ENCODE measurements at places on chromosomes 2 and 18.

DNA sequence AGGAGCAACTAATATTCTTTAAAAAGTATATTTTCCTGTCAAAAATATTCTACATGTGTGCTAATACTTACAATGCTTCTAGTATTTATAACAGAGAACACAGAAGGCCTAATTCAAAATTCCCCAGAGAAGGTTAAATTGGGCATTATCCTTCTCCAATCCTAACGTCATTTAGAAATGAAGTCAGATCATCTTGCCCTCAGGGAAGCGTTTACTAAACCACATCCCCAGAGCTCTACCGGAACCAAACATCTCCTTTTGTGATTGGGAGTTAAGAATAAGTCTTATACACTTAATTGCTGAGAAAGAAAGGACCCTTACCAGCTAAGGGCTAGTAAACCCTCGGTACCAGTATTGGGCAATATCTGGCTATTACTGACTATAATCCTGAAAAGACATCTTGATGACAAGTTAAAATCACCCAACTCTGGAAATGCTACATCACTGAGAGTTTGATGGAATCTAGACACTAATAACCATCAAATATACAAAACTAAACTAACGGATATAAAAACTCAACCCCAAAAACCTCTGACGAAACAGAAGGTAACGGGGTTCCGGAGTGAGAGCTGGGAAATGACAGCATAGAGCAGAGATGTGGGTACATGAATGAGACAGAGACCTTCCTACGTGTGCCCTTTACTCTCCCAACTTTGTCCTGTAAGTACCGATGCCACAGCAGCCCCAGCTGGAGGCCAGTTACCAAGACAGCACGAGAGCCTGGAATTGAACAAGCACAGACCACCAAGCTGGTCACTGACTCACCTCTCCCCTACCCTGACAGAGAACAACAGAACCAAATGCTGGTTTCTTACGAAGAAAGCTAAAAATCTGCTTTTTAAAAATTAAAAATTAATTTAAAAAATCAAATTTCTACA lies 35.0 kb downstream of the WDSUB1 start:
- DNase-seq: no peak

- no peak for DNase-seq
Measured at GRCh38 chr2:73035899-73036711, 35.4 kb downstream of the SFXN5 start.

DNA sequence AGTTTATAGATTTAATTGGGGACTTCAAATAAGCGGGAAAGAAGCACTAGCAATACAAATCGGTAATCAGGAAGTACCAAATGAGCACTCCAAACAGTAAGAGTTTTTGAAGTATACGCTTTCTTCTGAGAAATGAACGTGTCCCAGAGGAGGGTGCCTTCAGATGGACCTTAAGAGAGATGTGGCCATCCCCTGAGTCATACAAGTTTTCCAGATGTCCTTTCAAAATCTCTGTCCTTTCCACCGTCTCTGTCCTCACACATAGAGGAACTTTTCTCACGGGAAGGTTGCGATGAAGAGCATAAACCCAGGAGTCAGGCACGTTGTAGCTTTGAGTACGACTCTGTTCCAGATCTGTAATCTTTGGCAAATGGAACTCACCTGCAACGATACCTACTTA lies 1.7 kb upstream of the SMAD2 start:
- no peak for DNase-seq

DNA sequence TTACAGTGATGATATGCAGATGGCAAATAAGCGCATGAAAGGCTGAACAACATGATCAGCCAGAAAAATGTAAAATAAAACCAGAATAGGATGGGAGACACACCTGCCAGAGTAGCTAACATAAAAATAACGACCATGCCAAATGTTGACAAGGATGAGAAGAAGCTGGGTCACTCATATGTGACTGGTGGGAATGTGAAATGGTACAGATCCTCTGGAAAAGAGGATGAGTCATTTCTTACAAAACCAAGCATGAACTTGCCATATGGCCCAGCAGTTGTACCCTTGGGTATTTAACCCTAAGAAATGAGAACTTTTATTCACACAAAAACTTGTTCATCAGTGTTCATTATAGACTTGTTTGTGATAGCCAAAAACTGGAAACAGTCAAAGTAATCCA lies 143.8 kb downstream of the SH3BP4 start:
- no peak for DNase-seq

- no peak for DNase-seq
Measured at GRCh38 chr2:233428438-233428837, 74.1 kb downstream of the DGKD start.

DNA sequence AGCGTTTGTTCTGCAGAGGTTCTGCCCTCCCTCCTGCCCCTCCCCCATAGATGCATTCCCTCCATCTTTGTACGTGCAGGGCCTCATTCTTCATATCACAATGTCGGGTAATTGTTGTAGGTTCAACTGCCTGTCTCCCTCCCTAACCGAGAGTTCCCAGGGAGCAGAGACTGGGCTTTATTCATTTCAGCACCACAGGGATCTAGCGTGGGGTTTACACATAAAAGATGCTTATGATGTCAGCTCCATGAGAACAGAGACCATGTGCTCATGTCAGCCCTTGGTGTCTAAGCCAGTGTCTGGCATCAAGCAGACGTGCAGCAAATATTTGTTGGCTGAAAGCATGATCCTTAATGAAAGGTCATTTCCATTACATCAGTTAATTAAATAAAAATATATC lies 298.9 kb upstream of the TRIB2 start:
- DNase-seq: peak; percentile 22

DNA sequence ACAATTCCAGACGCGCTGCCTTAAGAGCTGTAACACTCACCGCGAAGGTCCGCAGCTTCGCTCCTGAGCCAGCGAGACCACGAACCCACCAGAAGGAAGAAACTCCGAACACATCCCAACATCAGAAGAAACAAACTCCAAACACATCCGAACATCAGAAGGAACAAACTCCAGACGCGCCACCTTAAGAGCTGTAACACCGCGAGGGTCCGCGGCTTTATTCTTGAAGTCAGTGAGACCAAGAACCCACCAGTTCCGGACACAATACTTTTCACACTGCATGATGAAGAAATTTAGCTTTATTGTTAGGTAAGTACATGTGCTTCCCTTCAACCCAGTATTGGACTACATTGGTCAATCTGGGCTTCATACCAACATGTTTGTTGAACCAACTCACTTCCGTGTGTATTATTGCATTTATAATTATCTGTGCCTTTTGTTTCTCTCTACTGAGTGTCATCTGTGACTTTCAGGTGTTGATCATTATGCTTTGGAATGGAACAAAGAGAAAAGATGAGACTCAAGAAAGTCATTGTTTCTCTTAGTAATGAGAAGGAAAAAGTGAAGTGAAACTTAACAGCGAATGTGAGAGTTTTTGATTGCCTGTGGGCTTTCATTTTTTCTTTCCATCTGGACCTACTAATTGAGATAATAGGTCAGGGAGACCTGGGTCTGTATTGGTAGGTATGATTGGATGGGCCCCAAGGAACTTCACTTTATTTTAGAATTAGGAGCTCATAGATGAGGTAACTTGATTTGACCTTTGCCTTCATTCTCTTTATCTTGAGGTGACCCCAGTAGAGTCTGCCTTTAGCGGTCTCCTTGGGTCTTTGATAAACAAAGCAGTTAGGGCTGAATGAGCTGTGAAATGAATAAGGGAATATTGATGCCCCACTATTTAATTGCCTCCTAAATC lies 76.1 kb upstream of the CAVIN2 start:
- no peak for DNase-seq

- DNase-seq: no peak
Measured at GRCh38 chr2:206840999-206841398, 75.6 kb downstream of the FASTKD2 start.

- peak; percentile 24 for DNase-seq
Measured at GRCh38 chr2:32135409-32135808, 30.3 kb upstream of the SLC30A6 start.

DNA sequence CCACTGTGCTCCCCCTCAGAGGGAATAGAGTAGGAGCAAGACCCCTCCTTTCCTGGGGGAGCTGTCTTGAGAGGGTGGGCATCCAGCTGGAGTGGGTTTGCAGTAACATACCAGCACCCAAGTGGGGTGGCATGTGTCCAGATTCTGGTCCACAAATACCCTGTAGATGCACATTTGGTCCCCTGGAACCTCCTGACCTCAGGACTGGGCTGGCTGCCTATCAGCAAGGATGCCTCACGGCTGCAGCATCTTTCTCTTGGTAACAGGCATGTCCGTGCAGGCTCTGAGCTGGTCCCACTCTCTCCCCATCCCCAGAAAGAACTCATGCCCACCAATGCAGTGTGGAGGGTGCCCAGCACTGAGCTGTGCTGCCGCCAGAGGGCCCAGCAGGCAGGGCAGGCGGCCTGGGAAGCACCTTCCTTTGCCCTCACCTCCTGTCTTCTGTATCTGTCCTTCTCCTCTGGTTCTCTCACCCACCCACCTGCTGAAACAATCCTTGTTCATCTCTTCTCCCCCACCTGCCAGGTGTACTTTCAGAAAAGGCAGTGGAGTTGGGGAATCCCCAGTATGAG lies 47.4 kb downstream of the ITGB1BP1 start:
- DNase-seq: no peak

GRCh38 chr2:220455351-220455990 lies 828.0 kb downstream of the SLC4A3 start:
- DNase-seq: peak; percentile 81

DNA sequence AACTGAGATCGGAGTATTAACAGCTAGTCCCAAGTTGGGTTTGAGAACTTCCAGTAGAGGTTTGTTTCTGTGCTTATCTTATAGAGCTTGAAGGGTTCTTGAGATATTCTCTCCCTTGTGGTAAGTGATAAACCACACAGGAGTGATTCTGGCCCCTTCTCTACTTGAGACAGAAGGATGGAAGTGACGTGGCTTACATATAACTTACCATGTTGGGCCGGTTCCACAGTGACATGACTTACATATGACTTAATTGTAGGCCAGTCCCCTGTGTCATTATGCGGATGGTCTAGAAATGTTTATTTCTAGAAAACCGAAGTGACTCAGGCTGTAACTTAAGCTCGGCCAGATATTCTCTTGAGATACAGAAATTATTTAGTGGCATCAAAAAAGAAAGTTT lies 62.7 kb downstream of the TRAPPC12 start:
- DNase-seq: no peak

DNA sequence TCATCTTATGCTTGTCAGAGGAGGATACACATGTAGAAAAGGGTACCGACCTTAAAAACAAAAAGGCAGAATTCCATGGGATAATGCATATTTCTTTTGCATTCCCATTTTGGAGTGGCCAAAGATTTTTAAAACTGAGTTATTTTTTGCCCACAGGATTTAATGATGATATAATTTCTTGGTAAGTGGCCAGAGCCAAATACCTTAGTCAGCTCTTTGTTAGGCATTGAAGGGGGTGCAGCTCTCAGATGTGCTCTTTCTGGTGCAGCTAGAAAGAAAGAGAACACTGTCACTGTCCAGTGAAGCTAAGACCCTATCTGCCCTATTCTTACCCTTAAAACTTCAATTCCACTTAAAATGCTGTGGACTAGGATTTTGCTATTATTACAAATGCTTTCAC lies 10.8 kb downstream of the COQ10B start:
- DNase-seq: no peak

Data from umbilical cord (tissue), 2 donors.